ENCODE measurements at places on chromosomes 1 and 21.
A peak's percentile ranks its signal among the peaks of the same experiment; 100 is the strongest.

DNA sequence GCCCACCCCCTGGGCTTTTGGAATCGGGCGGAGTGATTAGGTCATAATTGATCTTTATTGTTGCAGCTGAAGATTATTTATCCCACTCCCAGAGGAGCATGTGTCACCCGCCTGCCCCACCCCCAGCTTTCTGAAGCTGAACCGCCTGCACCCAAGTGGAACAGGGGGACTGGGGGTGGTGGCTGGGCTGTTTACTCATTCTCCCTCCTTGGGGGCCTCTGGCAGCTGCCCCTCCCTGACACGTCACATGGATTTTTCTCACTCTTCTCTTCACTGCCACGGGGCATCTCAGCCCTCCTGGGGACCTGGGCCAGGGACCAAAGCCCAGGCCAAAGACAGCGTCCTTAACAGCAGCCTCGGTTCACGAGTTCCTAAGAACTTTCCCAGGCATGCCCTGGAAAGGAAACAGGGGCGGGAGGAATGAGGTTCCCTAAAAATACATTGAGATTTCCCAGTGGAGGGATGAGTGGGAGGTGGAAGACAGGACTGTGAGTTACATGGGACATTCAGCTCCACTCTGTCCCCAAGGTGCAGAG lies 31.6 kb upstream of the SOX13 start:
- DNase-seq: no peak

- no peak for DNase-seq
Measured at GRCh38 chr1:25712299-25712970, 87.6 kb upstream of the SELENON start.

DNA sequence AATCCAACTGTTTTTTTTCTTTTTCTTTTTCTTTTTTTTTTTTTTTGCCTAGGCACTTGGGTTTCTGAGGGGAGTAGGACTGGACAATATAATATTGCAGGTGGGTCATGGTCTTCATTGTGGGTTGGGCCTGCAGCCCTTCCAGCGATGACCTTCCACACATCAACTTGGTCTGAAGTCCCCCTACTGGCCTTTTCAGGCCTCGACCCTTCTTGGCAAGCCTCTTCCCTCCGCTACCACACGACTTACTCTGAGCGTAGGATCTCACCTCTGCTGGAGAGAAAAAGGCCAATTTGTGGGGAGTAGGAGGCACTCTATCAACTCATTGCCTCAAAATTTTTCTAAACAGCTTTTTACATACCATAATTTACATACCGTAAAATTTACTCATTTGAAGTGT lies 51.1 kb upstream of the GRIK3 start:
- DNase-seq: no peak

DNA sequence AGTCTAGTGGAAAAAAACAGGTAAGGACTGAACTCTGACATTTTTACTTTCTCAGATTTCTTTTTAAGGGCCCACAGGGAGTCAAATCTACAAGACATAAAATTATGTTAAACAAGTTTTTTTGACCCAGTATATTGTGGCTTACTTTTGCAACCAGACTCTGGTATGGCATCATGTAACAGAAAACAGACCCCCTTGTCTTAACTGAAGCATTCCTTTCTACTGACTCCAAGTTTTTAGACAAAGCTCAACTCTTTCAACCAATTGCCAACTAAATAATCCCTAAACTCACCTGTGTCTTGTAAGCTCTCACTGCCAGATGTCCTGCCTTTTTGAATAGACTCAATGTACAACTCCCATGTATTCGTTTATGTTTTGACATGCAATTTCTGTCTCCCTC lies 64.3 kb downstream of the FASLG start:
- no peak for DNase-seq

DNA sequence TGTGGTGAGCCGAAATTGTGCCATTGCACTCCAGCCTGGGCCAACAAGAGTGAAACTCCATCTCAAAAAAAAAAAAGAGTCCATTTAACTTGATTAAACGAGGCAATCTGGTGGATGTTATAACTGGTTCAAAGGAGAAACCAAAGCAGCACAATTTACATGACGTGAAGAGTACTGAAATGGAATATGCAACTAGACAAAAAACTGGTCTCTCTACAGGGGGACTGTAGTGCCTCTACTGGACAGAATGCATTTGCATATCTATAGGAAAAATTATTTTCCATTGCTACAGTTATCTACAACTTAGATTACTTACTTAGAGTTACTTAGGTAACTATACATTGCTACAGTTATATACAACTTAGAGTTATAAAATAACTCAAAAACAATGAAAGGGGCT lies 2.7 kb upstream of the CAPN2 start:
- DNase-seq: no peak

DNA sequence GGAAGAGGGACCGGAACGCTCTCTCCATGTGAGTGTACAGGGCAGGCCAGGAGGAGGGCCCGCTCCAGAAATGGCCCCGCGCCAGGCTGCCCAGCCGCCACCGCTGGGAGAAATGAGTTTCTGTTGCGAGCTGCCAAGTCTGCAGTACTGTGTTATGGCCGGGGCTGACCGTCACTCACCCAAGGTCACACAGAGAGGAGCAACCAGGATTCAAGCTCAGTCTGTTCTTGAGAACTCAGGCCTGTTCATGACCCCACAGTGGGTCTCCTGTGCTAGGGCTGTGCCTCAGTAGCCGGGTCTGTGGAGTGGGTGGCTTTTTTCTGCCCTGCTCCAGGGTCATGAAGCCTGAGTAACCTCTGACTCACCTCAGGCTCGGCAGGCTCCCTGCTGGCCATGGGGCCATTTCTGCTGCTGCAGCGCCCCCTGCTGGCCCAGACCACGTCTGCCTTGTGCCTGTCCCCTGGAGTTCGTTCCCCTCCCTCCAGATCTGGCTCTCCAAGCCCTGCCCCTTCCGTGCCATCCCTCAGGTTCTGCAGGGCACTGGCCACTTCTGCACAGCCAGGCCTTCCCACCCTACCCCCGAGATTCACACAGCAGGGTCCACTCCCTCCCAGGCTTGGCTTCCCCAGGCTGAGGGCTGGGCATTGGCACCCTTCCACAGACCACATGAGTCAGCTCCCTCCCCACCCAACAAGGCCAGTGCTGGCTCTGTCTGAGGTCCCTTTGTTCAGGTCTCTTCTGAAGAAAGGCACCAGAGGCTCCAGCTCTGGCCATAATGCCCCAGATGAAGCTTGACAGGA lies 51.8 kb downstream of the EDN2 start:
- DNase-seq: peak; percentile 77

DNA sequence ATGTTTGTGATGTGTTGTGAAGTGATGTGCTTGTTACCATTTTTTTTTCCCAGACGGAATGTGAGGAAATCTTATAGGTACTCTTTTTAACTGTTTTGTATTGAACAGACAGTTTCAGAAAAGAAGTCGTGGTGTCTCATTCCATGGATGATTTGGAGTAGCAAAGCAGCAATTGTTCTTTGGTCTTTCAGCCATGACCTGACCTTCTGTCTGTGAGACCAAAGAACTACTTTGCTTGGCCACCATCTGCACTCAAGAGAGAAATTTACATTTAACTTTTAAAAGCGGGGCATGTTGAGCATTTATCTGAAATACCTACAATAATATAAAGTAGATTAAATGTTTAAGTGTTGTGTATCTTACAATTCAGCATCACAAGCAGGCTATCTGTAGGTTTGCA lies 90.2 kb downstream of the SDCCAG8 start:
- DNase-seq: no peak

GRCh38 chr1:201495551-201496295 lies 11.2 kb downstream of the CSRP1 start:
- DNase-seq: no peak

DNA sequence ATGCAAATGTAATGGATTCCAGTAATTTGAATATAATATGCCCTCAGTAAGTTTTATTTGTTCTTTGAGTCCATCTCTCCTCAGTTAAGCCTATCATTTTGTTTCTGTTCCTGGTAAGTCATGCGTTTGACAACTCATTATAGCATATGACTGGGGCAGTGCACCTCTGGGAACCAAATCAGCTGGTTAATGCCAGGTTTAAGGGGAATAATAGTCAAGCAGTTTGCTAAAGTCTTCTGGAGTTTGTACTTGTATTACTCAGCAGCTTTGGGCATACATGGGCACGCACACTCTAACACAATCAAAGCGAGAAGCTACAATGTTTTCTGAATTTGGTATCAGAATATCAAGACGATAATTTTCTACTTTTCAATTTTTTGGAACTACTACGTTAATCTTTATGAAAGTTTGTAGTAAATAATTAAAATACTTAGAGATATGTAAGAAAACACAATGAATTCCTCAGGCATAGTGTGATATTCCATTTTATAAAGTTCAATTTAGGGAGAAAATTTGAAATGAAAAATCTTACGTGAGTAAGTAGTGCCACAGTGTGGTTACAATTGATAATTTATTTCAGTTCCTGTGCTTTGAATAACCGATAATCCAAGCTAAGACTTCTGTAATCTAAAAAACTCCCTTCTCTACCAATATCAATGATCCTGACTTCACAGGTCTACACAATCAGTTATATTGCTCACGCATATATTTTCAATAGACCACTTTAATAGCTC lies 43.8 kb upstream of the KCTD3 start:
- no peak for DNase-seq

DNA sequence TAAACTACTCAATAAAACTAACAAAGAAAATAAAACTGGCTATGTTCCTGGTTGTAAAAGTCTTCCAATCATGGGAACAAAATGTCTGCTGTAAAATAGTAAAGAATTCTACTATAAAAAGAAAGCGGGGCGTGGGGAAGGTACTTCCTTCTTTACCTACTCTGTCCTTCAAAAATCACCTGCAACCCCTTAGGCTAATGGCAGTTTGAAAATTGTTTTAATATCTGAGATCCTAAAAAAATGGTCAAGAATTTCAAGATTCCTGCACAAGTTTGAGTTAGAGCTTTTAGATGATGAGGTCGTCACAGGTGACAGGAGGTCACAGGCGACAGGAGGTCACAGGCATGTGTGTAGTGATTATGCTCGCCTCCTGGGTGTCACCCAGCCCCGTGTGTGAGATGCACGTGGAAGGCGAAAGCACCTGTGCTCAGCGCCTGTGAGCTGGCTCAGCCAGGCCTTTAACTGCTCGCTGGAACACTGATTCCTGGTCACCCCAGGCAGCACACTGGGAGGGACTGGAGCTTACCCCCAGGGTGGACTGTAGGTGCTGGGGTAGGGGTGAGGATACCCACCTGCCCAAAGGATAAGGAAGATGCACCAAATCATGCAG lies 18.6 kb upstream of the TMPRSS2 start:
- no peak for DNase-seq

DNA sequence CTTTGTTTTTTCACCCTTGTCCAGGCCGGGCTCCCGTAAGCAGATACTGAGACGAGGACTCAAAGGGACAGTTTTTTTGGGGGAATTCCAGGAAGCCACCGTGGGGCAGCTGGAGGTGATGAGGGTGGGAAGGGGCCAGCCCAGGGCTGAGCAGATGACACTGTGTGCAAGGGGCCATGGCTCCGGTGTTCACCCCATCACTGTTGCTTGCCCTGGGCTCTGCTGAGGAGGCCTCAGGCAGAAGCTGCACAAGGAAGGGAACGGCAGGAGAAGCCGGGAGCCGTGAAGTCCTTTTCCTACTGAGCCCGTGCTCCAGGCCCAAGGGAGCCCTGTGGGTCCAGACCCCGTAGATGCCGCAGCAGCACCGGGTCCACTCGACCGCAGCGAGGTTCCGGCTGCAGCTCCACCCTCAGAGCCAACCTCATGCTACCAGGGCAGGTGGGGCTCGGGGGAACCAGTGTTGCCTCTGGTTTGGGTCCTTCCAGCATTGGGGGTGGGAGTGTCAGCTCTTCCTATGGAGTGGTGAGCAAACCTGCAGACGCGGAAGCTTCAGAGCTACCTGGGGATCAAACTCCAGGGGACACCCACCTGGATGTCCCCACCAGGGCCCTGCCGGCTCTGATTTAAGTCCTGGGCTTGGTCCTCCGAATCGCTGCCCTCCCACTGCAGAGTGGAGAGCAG lies 4.3 kb upstream of the CALML6 start:
- no peak for DNase-seq
